ENCODE measurements at places on chromosomes 1 and 21. TPM values are rescaled to one million over a fixed set of nuclear protein-coding genes. Genes with fewer than 3 reads are reported as not detected.
A peak's percentile ranks its signal among the peaks of the same experiment; 100 is the strongest.

Gene SPRR1B
- total RNA-seq, result not detected

Gene TXLNA
- total RNA-seq, result 48.2 TPM

- DNase-seq, result peak; percentile 21
Measured at GRCh38 chr1:175220853-175221556, 28.4 kb upstream of the KIAA0040 start.

GRCh38 chr1:156648951-156649350 lies 7.0 kb downstream of the BCAN start:
- no peak for DNase-seq

DNA sequence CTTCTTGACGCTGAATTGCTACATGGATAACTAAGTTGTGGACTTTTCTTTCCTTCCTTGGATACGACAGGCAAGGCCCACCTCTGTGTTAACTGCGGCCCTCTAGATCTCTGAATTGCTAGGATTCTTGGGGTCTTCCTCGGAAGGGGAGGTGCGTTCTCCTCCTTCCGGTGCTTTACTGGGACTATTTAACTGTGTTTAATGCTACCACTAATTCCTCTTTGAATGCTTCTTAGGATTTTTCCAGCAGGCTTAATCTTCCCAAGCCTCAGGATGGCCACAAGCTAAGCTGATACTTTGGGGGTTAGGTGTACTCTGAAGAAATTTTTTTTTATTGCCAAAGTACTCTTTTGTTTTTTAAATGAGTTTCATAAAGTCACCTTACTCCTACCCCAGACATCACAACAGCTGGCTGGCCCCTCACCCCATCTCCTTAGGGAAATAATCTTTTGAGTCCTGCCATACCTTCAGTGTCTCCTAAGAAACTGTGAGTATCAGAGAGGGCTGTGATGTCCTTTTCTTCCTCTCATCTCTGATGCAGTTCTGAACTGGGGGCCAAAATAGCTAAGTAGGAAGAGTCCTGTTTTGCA lies 21.4 kb downstream of the KIRREL1 start:
- no peak for DNase-seq

GRCh38 chr1:59516881-59517280 lies 220.0 kb downstream of the FGGY start:
- DNase-seq, result no peak

DNA sequence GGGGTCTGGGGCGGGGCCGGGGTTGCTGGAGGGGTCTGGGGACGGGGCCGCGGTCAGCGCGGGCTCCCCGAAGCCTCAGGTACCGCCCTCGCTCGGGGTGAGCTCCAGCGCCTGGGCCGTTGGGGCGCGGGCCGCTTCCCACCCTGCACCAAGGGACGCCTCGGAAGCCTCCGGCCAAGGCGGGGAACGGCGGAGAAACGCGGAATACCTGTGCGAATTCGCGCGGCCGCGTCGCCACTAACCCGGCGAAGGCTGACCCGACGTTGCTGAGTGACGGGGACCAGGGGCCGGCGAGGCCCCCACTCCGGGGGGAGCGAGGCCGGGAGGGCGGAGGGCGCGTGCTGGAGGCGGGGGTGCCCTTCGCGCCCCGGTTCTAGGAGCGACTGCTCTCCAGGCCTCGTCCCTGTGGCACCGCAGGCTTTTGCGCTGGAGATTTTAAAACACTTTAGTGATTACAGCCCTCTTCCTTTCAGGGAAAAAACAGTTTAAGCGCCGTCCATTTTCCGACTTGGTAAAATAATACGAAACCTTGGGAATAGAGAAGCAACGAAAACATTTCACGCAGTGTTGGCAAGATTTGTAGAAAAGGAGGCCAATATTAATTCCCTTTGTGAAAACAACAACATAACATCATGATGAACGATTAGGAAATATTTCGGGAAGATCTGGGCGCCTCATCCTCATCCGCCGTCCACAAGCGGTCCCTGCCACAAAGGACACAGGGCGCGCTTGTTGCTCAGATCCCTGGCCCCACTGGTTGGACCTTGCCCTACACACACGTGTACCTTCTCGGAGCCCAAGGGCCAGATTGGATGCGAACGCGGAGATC lies 971 bp upstream of the GNG4 start:
- peak; percentile 86 for DNase-seq

DNA sequence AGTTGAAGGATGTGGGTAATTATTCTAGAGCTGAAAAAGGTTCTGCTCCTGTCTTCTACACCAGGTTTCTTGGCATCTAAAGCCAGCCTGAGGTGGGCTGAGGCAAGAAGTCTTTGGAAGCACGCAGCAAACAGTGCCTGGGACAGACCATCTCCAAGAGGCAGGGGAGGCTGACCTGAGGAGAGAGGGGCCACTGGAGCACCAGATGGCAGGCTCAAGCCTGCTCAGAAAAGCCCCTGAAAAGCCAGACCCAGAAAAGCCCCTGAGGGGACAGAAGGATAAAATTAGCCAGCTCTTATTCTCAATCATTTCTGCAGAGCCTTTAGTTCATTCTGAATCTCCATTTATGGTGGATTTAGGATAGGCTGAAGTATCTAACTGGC lies 17.1 kb downstream of the FCRL4 start:
- no peak for DNase-seq
